ENCODE measurements at places on chromosomes 2 and 18. TPM values are rescaled to one million over a fixed set of nuclear protein-coding genes. Genes with fewer than 3 reads are reported as not detected.

DNA sequence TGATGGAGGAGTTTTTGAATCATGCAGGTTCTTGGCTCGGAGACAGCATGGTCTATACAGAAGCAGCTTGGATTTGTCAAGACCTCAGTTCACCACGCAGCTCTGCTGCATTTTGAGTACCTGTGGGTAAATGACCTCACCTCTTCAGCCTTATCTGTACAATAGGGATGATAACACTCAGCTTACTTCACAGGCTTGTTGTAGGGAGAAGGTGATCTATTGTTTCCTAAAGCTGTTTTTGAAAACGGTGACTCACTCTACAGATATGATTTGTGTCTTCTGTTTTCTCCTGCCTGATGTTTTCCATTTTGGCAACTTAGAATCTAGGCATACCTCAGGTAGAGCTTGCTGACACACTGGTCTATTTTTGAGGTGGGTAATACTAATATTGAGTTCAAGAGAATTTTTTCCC lies 80.3 kb downstream of the FMNL2 start:
- DNase-seq: no peak

DNA sequence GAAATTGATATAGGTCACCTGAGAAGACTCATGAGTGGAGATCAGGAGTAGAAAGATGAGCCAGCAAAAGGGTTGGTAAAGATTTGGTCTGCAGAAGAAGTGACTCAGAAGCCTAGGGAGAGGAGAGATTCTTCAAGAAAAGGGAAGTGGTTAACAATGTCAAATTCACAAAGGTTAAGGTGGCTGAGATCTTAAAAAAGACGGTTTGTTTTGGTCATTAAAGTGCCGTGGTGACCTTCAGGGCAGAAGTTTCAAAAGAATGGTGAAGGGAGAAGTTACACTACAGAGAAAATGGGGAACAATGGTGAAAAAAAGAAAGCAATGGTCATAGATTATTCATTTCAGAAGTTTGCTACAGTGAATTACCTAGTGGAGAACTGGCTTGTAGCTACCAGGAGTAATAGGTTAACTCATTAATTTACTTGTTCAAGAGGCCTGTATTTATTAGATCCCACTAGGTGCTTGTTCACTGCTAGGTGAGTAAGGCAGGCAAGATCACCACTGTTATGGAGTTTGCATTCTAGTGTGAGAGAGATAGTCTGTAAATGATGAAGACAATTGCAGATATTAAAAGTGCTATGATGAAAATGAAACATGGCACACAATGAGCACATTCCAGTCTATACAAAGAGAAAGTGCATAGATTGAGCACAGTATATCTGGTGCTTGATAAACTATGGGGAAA lies 43.0 kb downstream of the FBXO48 start:
- DNase-seq: no peak

DNA sequence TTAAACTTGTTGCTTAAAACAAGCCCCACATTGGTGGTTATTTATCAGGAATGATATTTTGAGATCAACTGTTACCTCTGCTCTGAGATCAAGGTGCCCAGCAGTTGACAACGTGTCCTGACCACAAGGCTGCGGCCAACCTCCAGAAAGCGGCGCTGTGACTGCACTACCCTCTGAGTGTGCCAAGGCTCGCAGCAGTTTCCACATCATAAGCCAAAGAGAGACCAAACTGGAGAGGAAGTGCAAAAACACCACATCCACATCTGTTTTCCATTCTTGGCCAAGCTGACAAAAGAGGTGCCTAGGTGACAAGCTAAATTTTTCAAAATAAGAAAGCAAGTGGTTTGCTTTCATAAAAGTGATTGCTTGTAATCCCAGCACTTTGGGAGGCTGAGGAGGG lies 410.8 kb upstream of the POU3F3 start:
- no peak for DNase-seq

- DNase-seq: no peak
Observed at GRCh38 chr18:60199505-60199904, 173.1 kb downstream of the MC4R start.

HNRNPLL gene
- total RNA-seq: 41.6 TPM

- DNase-seq: no peak
Observed at GRCh38 chr2:30681022-30681421, 126.2 kb downstream of the CAPN13 start.

GAREM1 gene
- total RNA-seq: 11.2 TPM

LRRC30 gene
- not detected for total RNA-seq

DNA sequence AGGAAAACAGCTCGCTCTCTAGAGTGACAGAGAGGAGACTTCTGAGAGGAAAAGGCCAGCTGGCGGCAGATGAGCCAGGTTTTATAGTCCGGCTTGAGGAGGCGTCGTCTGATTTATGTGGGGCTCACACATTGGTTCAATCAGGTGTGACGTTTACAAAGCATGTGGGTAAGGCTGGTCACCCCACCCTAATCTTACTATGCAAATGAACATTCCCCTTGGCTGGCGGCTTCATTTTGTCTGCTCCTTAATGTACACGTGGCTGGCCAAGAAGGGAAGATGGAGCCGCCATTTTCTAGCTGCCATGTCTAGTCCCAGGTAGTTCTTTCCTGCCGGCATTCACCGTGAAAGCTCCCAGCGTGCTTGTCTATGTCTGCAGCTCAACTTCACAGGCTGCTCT lies 299.1 kb upstream of the SPRED2 start:
- DNase-seq: no peak

CXCR1 gene
- total RNA-seq: 0.63 TPM

GRCh38 chr2:53170466-53170865 lies 597.1 kb upstream of the CHAC2 start:
- no peak for DNase-seq

DYNAP gene
- total RNA-seq: not detected

LOXHD1 gene
- 2.4 TPM for total RNA-seq

GTF3C2 gene
- total RNA-seq: 24.8 TPM

- no peak for DNase-seq
Observed at GRCh38 chr2:56382466-56382865, 198.7 kb downstream of the CCDC85A start.

DNA sequence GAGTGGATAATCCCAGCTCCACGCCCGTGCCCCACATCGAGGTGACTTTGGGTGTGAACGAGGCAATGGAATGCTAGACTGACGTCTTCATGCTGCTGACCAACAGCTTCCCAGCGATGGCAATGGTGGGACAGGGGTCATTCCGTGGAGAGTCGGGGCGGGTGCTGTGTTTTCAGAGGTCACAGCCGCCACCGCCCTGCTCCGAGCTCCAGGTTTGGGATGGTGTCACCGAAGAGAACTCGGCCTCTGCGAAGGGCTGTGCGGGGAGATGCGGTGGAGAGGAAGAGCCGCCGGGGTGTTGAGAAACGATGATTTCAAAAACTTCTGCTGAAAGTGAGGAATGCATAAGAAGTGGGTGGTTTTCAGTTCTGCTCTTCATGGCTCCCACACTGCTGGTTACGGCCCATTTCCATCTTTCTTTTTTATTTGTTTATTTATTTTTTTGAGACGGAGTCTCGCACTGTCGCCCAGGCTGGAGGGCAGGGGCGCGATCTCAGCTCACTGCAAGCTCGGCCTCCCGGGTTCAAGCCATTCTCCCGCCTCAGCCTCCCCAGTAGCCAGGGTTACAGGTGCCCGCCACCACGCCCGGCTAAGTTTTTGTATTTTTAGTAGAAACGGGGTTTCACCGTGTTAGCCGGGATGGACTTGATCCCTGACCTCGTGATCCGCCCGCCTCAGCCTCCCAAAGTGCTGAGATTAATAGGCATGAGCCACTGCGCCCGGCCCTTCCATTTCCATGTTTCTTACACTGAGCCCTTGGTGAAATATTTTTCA lies 142.6 kb downstream of the RTP5 start:
- DNase-seq: no peak

ABCG8 gene
- not detected for total RNA-seq

GAL3ST2 gene
- total RNA-seq: 3.1 TPM

DNA sequence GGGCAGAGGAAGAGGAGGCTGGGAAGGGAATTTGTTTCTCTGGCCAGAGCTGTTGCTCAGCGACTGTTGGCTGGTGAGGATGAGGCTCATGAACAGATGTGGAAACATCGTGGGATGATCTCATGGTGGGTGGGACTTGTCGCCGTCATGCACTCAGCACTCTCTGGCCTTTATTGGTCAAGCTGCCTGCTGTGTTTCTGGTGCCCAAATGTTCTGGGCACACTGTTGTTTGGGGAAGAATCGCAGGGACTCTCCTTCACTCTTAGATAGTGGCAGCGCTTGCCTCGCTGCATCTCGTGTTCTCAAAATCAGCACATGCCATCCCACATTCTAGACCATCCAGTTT lies 145.6 kb downstream of the AGAP1 start:
- DNase-seq: peak; percentile 39

DNA sequence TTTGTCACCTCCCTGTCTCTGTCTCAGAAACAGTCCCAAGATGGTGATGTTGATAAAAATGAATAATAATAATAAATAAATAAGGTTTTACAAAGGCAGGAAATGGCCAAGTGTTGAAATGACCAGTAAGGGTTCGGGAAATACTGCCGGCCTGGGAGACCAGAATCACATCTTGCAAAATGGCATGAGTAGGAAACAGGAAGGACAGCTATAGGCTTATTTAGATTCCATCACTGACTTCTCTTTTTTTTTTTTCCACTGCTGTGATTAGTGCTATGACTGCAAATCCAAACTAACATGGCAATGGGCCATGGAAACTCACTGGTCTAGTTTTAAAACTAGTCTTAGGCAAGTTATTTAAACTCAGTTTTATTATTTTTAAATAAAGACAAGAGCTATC lies 60.6 kb downstream of the SCN1A start:
- DNase-seq: no peak

Measured in omental fat pad (tissue), 4 donors.